ENCODE measurements at places on chromosomes 3 and 15. TPM values are rescaled to one million over a fixed set of nuclear protein-coding genes. Genes with fewer than 3 reads are reported as not detected.
A peak's percentile ranks its signal among the peaks of the same experiment; 100 is the strongest.

- no peak for DNase-seq
These were observed 3.2 kb upstream of the PPP4R2 start for GRCh38 chr3:72993391-72993790.

Gene SPG21
- 83.0 TPM for polyA plus RNA-seq

DNA sequence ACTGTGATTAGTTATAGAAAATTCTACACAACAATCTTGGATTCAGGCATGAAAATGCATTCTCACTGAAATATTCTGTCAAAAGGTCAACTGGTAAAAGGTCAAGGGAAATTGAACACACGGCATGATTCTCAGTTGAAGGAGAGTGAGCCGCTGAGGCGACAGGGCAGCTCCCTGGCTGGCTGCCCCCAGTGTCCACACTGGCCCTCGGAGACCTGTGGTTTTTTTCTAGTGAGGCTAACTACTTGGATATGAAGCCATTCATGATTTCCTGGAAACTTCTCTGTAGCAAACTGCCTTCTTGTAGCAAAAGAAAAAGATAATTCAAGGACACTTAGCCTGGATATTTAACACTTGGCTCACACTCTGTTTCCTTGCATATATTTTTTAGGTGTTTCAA lies 37.2 kb downstream of the AADACL2 start:
- DNase-seq: no peak

DNA sequence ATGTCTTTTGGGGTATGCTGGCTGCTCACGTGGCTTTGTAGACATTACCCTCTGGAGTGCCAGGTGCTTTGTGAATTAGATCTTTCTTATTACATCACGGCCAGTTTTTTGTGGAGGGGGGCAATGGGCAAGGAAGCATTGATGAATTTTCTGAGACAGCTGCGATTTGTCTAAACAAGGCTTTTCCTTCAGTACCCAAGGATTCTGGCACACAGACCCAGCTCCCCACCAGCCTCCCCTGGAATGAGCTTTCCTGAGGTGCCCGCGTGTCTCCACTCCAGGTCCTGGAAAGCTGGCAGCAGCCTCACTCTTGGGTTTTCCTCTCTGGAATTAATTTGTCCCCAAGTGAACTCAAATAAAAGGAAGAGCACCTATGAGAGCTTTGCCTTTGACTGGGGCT lies 157.6 kb upstream of the CTDSPL start:
- DNase-seq: no peak

Gene ISY1
- 48.8 TPM for polyA plus RNA-seq

Gene WDR49
- 0.25 TPM for polyA plus RNA-seq

Gene CHL1
- 24.0 TPM for polyA plus RNA-seq

Gene ALS2CL
- 14.1 TPM for polyA plus RNA-seq

GRCh38 chr15:80837006-80837405 lies 57.8 kb downstream of the CEMIP start:
- no peak for DNase-seq

Gene GPR15
- polyA plus RNA-seq: not detected

Gene GOLGA8H
- 0.87 TPM for polyA plus RNA-seq

Gene SPINT1
- 70.1 TPM for polyA plus RNA-seq

- no peak for DNase-seq
These were observed 352.6 kb upstream of the NDN start for GRCh38 chr15:24039683-24040082.

Gene ZWILCH
- polyA plus RNA-seq: 29.9 TPM

Gene OSTN
- polyA plus RNA-seq: 11.5 TPM

DNA sequence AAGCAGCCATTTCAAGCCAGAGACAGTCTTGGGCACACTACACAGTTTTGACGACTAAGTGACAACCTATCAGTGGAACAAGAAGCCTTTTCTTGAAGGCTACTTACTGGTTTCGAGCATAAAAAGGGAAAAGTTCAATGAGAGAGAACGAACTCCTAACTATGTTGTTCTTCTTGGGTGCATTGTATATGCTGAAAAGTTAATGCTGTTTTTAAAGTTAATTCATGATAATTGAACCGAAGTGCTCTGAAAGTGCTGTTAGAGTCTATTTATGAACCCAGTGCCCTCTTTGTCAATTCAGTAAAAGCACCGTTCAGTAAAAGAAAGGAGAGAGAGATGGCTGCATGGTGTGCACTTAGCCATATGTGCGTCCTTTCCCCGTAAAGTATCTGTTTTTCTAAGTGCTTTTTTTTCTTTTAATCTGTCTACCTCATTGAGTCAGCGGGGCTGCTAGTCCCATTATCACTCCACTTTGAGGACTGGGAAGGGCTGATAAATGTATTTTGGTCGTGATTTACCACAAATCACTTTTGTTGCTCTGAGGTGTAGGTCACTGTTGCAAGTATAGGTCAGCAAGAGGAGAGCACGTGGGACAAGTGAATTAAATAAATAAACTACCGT lies 380.7 kb upstream of the GOLIM4 start:
- no peak for DNase-seq

Gene NR1I2
- polyA plus RNA-seq: 0.73 TPM

GRCh38 chr15:35394416-35394815 lies 151.5 kb downstream of the DPH6 start:
- DNase-seq: no peak

Gene LOXL1
- 75.0 TPM for polyA plus RNA-seq

DNA sequence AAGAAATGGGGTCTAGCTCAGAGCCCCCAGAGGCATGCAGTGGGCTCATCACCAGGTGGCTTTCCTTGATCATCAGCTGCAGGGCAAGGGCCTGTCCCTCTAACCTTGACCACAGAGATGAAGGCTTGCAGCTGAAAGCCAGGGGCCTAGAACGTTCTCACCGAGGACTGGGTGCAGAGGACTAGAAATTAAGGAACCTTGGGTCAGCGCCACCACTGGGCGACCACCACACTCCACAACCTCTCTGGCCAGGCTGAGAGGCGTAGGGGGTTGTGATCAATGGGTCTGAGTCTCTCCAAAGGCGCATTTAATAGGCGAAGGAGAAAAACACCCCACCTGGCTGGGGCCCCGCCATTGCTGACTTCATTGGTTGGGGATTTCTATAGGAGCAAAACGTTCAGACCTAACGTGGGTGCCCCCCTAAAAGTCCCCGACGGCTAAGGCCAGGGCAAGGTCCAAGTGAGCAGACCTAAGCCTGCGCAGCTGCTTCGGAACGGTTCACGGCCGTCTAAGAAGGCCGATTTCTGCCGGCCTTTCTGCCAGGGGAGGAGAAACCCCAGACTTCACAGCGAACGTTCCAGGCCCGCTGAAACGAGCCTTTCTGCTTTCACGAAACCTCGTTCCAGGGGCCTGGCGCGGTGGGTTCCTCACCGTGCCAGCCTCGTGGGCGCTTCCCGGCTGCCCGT lies 915 bp downstream of the BCL2L10 start:
- DNase-seq: no peak

DNA sequence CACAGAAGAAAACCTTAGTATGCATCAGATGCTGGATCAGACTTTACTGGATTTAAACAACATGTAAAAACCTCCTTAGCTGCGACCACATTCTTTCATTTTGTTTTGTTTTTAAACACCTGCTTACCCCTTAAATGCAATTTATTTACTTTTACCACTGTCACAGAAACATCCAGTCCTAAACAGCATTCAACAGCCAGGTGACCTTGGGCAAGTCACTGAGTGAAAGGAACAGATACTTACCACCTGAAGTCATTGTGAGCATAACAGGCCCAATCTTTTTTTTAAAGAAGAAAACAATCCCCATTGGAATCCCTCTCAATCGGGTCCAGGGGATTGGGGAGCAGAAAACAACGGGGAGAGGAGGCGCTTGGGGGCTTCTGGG lies 390 bp downstream of the STARD5 start:
- DNase-seq: no peak

DNA sequence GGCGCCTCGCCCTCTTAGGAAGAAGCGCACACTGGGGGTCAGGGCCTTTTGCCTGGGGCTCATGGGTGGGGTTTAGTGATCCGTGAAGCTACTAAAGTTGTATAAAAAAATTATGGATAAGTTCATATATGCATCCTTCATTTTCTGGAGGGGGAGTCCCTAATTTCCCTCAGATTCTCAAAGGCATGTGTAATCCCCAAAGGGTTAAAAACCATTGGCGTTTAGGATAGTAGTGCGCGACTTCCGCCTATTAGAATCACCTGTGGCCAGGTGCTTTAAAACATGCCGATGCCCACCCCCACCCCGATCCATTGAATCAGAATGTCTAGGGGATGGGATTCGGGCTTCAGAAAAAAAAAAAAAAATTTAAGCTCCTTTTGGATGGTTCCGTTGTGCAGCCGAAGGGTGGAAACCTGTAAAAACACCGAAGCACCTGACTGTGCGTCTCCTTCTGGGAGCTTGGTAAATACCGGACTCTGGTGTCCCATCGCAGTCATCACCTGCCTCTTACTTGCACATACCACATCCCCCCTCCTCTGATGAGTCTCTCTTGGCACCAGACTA lies 570 bp downstream of the APH1B start:
- no peak for DNase-seq

Gene PSMD2
- polyA plus RNA-seq: 159 TPM

Gene SHQ1
- 22.5 TPM for polyA plus RNA-seq

DNA sequence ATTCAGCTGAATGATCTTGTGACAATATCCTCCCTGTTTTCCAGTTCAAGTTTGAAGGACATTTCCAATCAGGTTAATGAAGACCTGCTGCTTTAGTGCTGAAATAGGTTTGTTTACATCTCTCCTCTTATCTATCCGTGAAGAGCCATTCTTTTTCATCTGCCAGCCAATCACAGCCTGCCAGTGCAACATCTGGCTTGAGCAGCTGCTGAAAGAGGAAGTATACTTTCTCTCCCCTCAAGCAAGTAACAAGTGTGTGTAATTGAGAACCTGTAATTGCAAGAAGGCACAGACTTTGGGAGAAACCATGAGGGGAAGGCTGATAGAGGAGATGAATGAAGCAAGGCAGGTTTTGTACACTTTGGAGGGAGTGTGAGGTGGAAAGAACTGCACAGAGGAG lies 404.3 kb downstream of the AGBL1 start:
- no peak for DNase-seq

DNA sequence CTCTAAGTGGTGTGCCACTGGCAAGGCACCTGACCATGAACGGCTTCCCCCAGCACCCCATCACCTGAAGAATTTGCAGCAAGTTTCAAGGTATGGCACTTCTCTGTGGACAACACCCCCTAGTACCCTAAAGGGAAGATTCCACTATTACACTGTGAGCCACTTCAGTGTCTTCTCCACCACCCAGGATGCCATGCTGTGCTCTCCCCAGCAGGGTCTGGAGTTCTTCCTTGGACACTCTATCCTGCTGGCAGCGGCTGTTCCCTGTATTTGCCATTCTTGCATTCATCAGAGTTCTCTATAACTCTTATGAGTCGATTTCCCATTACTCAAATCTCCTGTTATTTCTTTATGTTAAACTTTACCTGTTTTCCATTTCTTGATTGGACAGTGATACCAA lies 33.9 kb upstream of the RNU6-1 start:
- DNase-seq: no peak

Gene KNL1
- polyA plus RNA-seq: 21.6 TPM

GRCh38 chr15:61196711-61197586 lies 32.2 kb downstream of the RORA start:
- no peak for DNase-seq

DNA sequence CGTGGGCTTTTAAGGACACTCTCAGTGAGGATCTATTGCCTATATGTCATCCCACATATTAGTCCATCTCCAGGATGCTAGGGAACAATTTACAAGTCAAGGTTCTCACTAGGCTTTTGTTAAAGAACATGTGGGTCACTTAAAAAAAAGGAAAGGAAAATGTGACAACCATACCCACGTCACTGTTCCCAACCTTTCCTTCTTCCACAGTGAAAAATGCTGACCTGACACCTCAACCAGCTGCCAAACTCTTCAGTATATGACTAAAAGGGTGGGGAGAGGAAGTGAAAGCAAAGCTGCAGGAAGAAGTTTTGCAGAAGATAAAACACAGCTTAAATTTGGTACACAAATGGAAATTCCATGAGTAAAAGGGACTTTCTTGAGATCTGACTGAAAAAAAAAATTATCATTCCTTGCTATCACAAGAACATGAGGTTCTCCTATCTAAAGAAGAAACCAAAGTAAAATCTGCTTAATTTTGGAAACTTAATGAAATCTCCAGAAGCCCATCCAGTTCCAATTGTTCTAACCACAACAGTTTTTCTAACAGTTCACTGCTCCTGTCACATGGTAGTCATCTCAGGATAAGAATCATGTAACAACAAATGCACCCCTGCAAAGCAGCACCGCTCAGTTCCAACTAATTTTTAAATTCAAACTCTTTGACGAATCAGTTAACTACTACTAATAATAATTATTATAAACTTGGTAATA lies 117.0 kb upstream of the TSPAN3 start:
- DNase-seq: peak; percentile 22

Gene MIX23
- polyA plus RNA-seq: 74.2 TPM

Gene SNTN
- polyA plus RNA-seq: not detected

- DNase-seq: no peak
These were observed 107.0 kb downstream of the GREM1 start for GRCh38 chr15:32824777-32825176.

DNA sequence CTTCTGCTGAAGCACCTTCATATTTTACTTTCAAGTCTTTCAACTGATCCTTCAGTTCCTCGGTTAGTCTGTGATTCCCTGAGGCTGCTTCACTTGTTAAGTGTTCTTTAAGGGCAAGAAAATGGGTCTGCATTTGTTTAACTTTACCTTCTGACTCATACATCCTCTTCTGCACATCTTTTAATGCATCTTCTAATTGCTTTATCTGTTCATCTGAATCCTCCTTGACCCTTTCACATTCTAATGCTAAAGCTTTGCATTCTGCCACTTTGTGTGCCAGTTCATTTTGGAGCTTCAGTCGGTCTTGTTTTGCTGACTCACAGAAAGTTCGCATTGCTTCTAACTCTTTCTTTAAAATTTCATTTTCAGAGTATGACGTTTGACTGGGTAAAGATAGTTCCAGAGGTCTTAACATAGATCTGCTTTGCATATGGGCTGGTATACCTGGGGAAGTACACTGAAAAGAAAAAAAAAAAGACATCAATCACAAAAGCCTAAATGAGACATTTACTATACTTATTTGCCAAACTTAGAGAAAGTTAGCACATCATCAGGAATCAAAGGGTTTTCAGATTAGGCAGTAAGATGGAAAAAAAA lies 94.3 kb downstream of the UACA start:
- DNase-seq: no peak

GRCh38 chr3:77236118-77236517 lies 196.2 kb downstream of the ROBO2 start:
- no peak for DNase-seq

- no peak for DNase-seq
These were observed 128.2 kb downstream of the ZNF621 start for GRCh38 chr3:40653001-40653400.

- no peak for DNase-seq
These were observed 255.6 kb downstream of the TBL1XR1 start for GRCh38 chr3:176941689-176942088.
